ENCODE measurements at places on chromosomes 12 and 14.
A peak's percentile ranks its signal among the peaks of the same experiment; 100 is the strongest.

GRCh38 chr14:25150934-25151790 is 101.2 kb upstream of the STXBP6 start:
- DNase-seq = no peak

- DNase-seq = no peak
Measured at GRCh38 chr12:14505626-14506596, 61.8 kb downstream of the PLBD1 start.

DNA sequence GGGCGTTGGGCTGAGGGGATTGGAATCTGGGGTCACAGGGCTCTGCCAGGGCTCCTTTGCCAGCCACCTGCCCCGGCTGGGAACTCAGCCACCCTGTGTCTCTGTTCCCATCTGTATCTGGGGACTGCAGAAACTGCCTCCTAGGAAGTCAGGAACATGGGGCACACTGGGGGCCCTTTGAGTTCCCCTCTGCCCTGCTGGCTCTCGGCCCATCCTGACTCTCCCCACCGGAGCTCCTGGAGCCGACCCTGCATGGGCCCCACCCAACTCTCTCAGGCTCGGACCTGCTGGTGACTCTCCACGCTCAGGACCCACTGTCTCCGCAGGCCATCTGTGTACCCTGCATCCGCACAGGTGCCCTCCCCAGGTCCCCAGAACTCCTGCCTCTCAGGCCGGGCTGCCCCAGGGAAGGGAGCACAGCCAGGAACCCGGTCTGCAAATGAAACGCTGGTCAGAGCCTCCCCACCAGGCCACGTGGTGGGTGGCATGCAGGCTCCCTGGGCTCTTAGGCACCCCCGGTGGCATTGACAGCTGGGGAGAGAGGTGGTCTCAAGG is 82.8 kb downstream of the KIF26A start:
- DNase-seq = no peak

DNA sequence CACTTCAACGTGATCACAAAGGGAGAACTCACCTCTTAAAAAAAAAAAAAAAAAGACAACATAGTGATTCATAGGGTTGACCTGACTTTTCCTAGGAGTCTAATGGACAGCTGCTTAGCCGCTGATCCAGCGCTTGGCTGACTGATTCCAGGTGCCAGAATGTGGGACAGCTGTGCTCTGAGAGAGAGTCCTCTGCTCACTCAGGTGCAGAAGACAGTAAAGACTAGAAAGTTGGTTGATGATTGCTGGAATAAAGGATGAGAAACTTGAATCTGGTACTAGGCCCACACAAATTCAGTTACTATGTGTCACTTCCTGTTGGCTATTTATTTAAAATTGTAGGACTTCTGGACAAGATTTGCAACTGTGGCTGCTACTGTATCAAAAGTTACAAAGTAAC is 229.4 kb downstream of the CHST11 start:
- DNase-seq = no peak

GRCh38 chr12:86787419-86787818 is 531.2 kb upstream of the MGAT4C start:
- no peak for DNase-seq

- no peak for DNase-seq
Measured at GRCh38 chr14:77837926-77838325, 38.0 kb downstream of the ADCK1 start.

GRCh38 chr12:105948331-105948730 is 190.4 kb downstream of the NUAK1 start:
- DNase-seq = no peak

DNA sequence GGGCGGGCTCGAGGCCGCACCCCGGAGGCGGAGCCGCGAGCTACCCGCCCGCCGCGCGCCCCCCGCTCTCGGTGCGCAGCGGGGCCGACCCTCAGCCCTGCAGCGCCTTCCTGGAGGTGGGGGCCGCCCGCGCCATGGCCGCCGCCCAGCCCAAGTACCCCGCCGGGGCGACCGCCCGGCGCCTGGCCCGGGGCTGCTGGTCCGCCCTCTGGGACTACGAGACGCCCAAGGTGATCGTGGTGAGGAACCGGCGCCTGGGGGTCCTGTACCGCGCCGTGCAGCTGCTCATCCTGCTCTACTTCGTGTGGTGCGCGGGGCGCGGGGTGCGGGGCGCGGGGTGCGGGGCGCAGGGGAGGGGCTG is at the start of gene P2RX2:
TSS of gene P2RX2 (plus strand) at position 94 of the 361 bp plus-strand sequence. CDS start at position 135, 41 bp downstream.
- DNase-seq = no peak

- no peak for DNase-seq
Measured at GRCh38 chr12:115617391-115617790, 660.1 kb downstream of the MED13L start.

- peak; percentile 25 for DNase-seq
Measured at GRCh38 chr14:77119851-77120250, 21.7 kb downstream of the ZDHHC22 start.

DNA sequence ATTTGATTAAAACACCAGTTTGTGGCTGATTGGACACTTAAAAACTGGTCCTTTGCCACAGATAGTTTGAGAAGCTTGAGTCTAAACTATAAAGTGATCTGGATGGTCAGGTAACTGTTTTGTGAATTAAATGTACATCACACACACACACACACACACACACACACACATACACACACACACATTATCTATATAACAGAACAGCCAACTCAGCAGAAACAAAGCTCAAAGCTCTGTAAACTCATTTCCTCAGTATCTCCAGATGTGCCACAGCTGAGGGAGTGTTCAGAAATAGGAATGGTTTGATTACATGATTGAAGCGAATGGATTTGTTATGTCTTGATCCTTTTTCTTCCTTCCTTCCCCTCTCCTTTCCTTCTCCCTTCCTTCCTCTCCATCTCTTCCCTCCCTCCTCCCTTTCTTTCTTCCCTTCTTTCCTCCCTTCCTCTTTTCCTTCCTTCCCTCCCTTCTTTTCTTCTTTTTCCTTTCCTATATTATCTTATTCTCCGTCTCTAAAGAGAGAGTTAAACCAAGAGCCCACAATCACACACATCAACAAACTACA is 100.3 kb downstream of the LLPH start:
- DNase-seq = no peak

Measured in activated CD4-positive, alpha-beta memory T cell treated with anti-CD3 and anti-CD28 coated beads, Interleukin-2, amount 10 ng/mL, durations not matched to agents 7 days and 5 days (primary cell).